GM23338 (cell line): ENCODE measurements at places on chromosomes 2 and 18. TPM values are rescaled to one million over a fixed set of nuclear protein-coding genes. Genes with fewer than 3 reads are reported as not detected.

The MALL gene
- total RNA-seq = 9.3 and 10.2 TPM in 2 replicates

The ITGB6 gene
- not detected in 2 replicates for total RNA-seq

The LHCGR gene
- total RNA-seq = 0.12 and 0.45 TPM in 2 replicates

The ABCB11 gene
- total RNA-seq = not detected in 2 replicates

The IGFBP5 gene
- 0.74 and 2.5 TPM in 2 replicates for total RNA-seq

The GDF7 gene
- total RNA-seq = 0.19 and 0.52 TPM in 2 replicates

The NOSTRIN gene
- not detected in 2 replicates for total RNA-seq

The TCF23 gene
- 0.07 TPM in 1 of 2 replicates, not detected in the other for total RNA-seq

The SLC14A1 gene
- 0.21 TPM in 1 of 2 replicates, not detected in the other for total RNA-seq

DNA sequence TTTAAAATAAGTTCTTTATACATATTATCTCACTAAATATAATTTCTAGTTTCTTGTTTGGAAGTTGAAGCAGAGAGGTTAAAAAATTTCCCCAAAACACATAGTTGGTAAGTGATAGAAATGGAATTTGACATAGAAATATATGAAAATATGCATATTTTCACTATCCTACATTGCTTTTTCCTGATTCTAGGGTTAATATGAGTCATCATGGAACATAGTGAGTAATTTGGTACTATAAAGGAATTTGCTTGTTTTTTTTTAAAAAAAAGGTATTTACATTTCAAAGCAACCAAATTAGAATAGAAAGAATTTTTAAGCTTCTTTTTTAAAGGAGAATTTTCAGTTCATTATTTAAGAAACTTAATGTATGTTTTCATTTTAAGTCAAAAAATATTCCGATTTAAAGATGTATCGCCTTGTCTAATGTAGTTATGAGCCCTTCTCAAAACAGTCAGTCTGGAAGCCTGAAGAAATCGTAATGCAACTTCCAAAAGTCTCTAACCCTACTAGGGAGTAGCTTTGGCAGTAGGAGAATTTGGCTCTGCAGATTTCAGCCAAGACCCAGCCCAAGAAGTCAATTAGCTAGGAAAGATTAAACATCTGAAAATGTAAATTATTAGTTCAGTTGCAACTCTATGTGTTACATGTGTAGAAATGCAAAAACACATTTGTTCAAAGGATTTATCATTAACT is 147.3 kb downstream of the RDH14 start:
- no peak for DNase-seq
- H3K4me3 ChIP-seq = no peak overlapping the region
- no peaks in the 10 kb centered on the region for H3K4me1 ChIP-seq
- no peaks in the 10 kb centered on the region for H3K36me3 ChIP-seq
- no peak overlapping the region for H3K27ac ChIP-seq

DNA sequence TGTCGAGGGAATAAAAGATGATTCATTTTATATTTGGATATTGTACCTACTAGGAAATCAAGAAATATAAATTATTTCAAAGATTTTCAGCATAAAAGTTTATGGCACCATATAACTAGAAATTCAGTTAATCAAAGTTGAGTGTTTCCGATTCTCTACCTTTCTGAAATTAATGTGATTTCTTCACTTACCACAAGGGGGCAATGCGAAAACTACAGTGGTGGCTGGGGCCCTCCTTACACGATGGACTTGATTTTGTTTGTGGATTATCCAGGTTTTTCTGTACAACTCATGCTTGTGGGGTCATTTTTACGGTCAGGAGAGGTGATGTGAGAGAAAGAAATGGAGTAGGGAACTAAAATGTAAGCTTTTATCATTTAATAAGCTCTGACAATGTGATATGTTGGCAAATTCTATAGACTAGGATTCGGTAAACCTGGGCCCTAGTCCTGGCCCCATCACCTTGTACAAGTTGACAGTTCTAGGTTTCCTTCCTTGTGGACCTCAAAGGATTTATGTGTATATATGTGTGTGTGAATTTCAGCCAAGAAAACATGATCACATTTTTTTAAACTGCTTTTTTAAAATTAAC is 47.6 kb downstream of the G6PC2 start:
- DNase-seq = peak; percentile 63
- no peaks in the 10 kb centered on the region for H3K36me3 ChIP-seq
- no peak overlapping the region for H3K4me3 ChIP-seq
- H3K27me3 ChIP-seq = no peaks in the 10 kb centered on the region
- H3K4me1 ChIP-seq = no peaks in the 10 kb centered on the region
- H3K27ac ChIP-seq = no peak overlapping the region

DNA sequence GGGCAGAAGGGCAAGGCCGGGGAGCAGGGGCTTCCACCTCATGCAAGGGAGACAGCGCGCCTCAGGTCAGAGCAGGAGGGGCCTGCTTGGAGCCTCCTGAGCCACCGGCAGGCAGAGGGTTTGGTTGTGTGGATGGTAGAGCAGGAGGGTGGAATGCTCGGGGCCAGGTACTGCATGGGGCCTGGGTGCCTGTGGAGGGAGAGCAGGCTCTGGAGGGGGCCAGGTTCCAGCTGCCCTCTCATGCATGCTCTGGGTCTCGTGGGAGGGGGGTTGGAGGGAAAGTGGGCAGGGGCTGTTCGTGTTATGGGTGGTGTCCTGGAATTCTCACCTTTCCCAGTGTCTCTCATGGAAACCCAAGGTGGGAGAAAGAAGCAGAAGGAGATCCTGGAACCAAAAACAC is 3.2 kb upstream of the IL1R2 start:
- no peak overlapping the region for H3K27ac ChIP-seq
- DNase-seq = no peak
- no peaks in the 10 kb centered on the region for H3K36me3 ChIP-seq
- H3K4me3 ChIP-seq = no peak overlapping the region
- no peaks in the 10 kb centered on the region for H3K27me3 ChIP-seq
- no peaks in the 10 kb centered on the region for H3K4me1 ChIP-seq

GRCh38 chr18:45876161-45876560 is 50.7 kb downstream of the SIGLEC15 start:
- H3K4me3 ChIP-seq = no peak overlapping the region
- H3K27ac ChIP-seq = no peak overlapping the region
- no peak for DNase-seq
- H3K4me1 ChIP-seq = no peaks in the 10 kb centered on the region
- no peaks in the 10 kb centered on the region for H3K27me3 ChIP-seq

DNA sequence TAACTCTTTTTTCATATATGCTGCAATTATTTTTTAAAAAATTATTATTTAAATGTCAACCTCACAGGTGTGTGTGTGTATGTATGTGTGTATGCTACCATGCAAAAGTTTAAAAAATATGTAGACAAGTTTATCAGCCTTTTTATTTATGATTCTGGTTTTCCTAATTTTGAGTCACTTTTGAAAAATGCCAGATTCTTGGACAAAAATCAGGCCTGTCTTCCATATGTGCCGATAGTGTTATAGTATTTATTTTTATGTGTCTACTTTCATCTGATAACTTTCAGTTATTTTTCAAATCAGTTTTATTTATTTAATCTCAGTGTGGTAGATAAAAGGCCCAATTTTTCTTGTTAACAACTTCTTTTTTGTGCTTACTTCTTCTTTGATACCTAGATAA is 176.2 kb downstream of the RDH14 start:
- H3K4me3 ChIP-seq = no peak overlapping the region
- DNase-seq = no peak
- H3K27me3 ChIP-seq = no peaks in the 10 kb centered on the region
- no peak overlapping the region for H3K27ac ChIP-seq

- H3K27me3 ChIP-seq = no peaks in the 10 kb centered on the region
- peak overlapping the region; percentile 33; the same call in 1 of the 2 replicates for H3K27ac ChIP-seq
- no peak overlapping the region for H3K4me3 ChIP-seq
- no peaks in the 10 kb centered on the region for H3K36me3 ChIP-seq
- peaks cover 22% of the 10 kb centered on the region for H3K4me1 ChIP-seq
- peak; percentile 46 for DNase-seq
Measured at GRCh38 chr2:146415291-146415690, 1429.5 kb upstream of the ACVR2A start.

DNA sequence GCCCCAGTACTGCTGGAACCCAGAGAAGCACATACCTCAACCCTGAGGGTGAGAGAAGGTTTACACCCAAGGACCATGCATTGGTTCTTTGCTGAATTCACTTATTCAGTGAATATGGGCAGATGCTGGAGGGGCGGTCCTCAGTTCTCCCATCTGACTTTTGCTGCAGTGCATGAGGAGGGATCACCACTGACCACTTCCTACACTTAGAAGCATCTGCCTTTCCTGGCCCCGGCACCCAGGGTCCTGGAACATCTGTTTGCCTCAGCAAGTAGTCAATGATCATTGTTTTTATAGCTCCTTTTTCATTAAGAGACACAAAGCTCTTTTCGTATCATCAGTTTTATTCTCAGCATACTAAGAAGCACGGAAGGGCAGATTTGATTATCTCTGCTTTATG is 211.4 kb downstream of the SH3RF3 start:
- no peak overlapping the region for H3K27ac ChIP-seq
- H3K4me1 ChIP-seq = no peaks in the 10 kb centered on the region
- no peaks in the 10 kb centered on the region for H3K36me3 ChIP-seq
- H3K27me3 ChIP-seq = no peaks in the 10 kb centered on the region
- no peak overlapping the region for H3K4me3 ChIP-seq
- no peak for DNase-seq

DNA sequence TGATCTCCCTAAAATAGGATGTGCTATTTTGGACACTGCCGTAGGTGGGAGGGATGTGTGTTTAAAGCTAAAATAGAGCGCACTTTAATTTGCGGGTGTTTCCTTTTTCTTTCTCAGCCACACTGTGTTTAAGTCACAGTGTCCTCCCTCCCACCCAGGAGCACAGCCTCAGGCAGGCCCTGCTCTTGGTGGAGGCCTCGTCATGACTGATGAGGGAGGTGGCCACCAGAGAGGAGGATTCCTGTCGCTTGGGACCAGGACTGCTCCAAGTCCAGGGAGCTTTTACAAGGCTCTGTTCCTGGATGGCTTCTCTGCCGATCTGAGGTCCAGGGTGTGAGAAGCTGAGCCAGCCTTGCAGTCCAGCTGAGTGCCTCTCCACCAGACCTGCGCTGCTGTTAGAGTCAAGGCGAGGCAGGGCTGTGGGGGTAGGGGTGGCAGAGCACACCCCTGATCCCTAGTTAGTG is 33.5 kb downstream of the INPP4A start:
- no peaks in the 10 kb centered on the region for H3K36me3 ChIP-seq
- no peaks in the 10 kb centered on the region for H3K27me3 ChIP-seq
- DNase-seq = no peak
- H3K4me1 ChIP-seq = peaks cover 25% of the 10 kb centered on the region
- no peak overlapping the region for H3K27ac ChIP-seq

- no peak for DNase-seq
- H3K4me3 ChIP-seq = no peak overlapping the region
- no peaks in the 10 kb centered on the region for H3K27me3 ChIP-seq
- H3K27ac ChIP-seq = no peak overlapping the region
Measured at GRCh38 chr18:23114911-23115310, 20.4 kb upstream of the CABLES1 start.

GRCh38 chr2:222730366-222730999 is 59.0 kb downstream of the MOGAT1 start:
- H3K4me3 ChIP-seq = no peak overlapping the region
- H3K27ac ChIP-seq = no peak overlapping the region
- no peak for DNase-seq
- H3K4me1 ChIP-seq = no peaks in the 10 kb centered on the region
- no peaks in the 10 kb centered on the region for H3K27me3 ChIP-seq

DNA sequence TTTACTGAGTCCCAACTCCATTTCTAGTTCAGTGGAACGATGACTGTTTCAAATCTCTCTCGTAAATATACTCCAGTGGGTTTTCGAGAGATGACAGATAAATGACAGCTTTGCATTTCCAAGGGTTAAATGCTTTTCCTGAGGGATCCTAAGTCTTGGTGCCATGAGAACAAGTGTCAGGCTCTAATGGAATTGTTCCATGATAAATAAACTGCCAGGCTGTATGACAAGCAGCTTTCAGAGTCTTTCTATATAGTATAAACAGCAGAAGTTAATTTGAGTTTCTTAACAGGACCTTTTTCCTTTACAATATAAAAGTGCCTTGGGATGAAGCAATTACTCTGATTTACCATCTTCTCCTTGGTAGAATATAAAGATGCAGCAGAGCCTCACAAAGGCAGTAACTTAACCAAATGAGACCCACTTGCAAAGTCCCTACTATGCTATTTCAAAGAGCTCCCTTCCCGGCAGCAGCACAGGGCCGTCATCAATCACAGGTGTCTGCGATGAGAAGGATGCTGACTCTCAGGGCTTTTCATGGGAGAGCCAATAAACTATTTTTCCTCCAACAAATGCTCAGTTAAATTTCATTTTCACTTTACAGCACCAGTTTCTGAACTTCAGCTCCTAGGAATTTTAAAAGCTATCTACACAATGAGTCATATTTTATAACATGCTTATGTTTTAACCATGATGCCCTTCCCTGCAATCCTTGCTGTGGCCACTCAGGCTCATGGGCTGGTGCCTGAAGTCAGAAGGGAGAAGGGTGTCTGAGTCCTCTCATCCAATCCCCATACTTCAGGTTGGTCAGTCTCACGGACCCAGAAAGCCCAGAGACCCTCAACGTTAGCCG is 123.8 kb downstream of the AFF3 start:
- H3K4me1 ChIP-seq = no peaks in the 10 kb centered on the region
- DNase-seq = no peak
- no peaks in the 10 kb centered on the region for H3K36me3 ChIP-seq

- DNase-seq = no peak
- no peak overlapping the region for H3K27ac ChIP-seq
- no peaks in the 10 kb centered on the region; the same call in 1 of the 2 replicates for H3K36me3 ChIP-seq
- peaks cover 6% of the 10 kb centered on the region; the same call in 1 of the 2 replicates for H3K4me1 ChIP-seq
- no peak overlapping the region for H3K4me3 ChIP-seq
Measured at GRCh38 chr2:100976645-100977391, 25.3 kb upstream of the RPL31 start.

- no peak overlapping the region for H3K27ac ChIP-seq
- no peak overlapping the region for H3K4me3 ChIP-seq
- no peaks in the 10 kb centered on the region for H3K4me1 ChIP-seq
- no peaks in the 10 kb centered on the region for H3K27me3 ChIP-seq
- no peaks in the 10 kb centered on the region for H3K36me3 ChIP-seq
Measured at GRCh38 chr2:39631718-39632117, 34.0 kb upstream of the TMEM178A start.

DNA sequence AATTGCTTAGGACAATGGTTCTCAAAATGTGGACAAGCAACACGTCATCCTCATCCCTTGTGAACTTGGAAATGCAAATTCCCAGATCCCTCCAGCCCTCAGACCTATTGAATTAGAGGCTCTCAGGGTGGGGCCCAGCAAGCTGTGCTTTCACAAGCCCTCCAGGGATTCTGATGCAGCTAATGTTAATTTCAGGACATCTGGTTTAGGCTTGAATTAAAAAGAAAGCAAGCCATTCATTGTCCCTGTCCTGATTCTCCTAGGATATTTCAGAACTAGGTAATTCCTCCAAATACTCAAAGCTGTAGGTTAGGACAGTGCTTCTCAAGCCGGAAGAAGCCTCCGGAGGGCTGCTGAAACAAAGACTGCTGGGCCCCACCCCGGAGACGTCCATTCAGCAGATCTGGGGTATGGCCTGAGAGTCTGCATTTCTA is 26.0 kb upstream of the GLI2 start:
- DNase-seq = peak; percentile 94
- H3K4me1 ChIP-seq = peaks cover 64% of the 10 kb centered on the region
- no peaks in the 10 kb centered on the region; the same call in 1 of the 2 replicates for H3K36me3 ChIP-seq
- peak overlapping the region; percentile 85 for H3K27ac ChIP-seq
- peak overlapping the region; percentile 5; the same call in 1 of the 2 replicates for H3K4me3 ChIP-seq
